ENCODE measurements at places on chromosomes 1 and 21.

GRCh38 chr1:97904534-97904933 lies 16.3 kb downstream of the DPYD start:
- DNase-seq, result no peak

GRCh38 chr1:921011-921837 lies 2.5 kb upstream of the SAMD11 start:
- DNase-seq, result no peak

- no peak for DNase-seq
Observed at GRCh38 chr1:184031409-184032107, 6.0 kb downstream of the COLGALT2 start.

DNA sequence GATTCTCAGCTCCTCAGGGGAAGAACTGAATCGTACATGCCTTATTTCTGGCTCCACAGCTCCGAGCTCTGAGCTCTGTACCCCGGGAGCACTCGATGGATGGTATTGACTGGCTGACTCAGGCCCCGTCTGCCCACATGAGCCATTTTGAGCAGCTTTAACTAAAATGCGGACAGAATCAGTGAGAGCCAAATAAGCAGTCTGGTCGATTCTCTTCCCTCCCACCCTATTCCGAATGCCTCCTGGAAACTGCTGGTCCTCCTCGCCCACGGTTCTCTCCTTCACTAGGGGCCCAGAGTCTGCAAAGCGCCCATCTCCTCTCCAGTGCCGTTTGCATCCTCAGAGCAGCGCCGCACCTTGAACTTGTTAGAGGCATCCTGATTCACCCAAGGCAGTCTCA lies 125.9 kb upstream of the IRF2BP2 start:
- DNase-seq, result no peak

DNA sequence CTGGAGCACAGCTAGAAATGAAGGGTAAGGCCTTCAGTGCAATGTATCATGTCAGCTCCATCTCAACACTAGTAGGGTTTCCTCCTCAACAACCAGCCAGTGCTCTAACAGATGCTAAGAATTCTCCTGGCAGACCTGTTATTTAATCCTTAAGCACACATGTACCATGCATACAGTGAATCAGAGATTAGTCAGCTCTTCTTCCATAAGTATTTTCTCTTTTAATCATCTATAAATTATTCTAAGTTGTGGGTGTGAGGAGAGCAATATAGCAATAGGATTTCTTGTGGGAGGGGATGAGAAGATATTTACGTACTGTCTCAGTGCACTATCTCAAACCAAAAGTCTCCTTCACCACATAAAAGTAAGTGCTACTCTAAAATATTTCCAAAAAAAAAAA lies 95.3 kb downstream of the COP1 start:
- DNase-seq, result no peak

DNA sequence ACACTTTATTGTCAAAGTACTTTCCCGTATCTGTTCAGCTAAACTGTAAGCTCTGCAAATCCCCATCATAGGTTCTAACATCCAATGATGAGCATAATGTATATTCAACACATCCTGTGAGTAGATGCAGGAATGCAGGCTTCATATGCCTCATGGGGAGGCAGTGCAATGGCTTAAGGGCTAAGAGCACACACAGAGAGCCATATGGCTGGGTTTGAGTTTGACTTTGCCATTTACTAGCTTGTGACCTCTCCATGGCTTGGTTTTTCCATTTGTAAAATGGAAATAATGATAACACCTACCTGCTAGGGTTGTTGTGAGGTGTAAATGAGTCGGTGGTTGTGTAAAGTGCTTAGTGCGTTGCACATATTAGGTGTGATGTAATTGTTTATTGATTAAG lies 13.4 kb downstream of the RCSD1 start:
- no peak for DNase-seq

GRCh38 chr1:2201062-2201461 lies 6.5 kb upstream of the FAAP20 start:
- DNase-seq, result no peak

DNA sequence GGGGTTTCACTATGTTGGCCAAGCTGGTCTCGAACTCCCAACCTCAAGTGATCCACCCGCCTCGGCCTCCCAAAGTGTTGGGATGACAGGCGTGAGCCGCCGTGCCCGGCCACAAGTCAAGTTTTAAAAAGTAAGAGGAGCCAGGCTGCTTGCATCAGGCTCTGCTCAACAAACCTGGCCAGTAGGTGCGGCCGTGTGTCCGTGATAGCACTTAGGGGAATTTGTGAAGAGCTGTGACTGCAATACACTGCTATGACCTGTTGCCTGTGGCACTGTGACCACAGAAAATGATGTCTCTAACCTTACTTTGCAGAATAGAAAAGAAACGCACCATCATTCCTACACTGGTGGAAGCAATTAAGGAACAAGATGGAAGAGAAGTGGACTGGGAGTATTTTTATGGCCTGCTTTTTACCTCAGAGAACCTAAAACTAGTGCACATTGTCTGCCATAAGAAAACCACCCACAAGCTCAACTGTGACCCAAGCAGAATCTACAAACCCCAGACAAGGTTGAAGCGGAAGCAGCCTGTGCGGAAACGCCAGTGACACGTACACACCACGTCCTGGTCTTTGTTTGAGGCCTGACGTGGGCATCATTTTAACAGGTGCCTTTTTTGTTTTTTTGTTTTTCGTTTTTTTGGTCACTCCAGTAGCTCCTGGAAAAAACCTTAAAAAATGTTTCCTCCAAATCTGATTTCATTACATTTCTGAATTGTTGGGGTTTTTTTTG lies 16.7 kb downstream of the C1orf174 start:
- DNase-seq, result no peak

DNA sequence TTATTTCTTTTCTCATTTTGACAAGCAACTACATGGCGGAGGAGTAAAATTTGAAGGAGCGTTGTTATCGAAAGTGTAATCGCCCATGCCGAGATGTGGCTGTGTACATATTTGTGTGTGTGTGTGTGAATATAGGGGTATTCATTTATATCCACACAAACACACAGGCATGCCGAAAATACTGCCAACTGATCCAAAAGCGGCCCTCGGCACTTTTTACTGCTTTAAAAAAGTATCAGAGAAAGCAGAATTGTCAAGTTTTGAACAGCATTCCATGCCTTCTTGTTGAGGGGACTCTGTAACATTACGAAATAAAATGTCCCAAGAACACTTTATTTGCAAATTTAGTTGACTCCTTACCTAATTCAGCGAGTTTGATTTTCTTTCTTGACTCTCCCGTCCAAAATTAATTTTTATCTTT lies 1.1 kb downstream of the PBX1 start:
- DNase-seq, result no peak

GRCh38 chr1:12087797-12088314 lies 24.8 kb downstream of the TNFRSF8 start:
- peak; percentile 10 for DNase-seq

- DNase-seq, result no peak
Observed at GRCh38 chr1:104028416-104029035, 278.8 kb downstream of the AMY1C start.

DNA sequence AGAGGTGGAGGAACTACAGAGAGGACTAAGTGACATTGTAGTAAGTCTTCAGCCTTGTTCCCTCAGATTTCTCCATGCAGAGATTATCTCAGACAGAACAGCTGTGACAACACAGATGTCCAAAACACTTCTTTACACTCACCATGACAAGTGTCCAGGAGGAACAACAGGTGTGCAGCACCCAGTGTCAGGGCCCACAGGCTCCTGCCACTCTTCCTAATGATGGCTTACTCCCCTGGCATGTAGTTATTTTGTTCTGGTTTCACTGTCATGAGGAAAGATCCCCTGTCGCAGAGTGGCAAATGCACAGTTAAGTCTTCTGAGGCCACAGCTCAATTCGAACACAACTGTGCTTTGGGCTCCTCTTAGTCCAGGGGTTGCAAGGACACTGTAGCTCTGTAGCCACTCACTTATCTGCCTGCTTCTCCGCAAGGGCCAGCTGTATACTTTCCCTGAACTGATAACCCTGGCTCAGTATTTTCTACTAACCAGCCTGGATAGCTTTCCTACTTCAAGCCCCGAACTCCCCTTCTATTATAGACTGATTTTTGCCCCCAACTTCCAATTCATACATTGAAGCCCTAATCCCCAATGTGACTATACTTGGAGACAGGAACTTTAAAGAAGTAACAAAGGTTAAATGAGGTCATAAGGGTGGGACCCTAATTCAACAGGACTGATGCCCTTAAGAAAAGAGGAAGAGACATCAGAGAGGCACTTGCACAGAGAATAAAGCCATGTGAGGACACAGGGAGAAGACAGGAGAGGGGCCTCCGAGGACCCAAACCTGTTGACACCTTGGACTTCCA lies 11.1 kb downstream of the PDZK1 start:
- DNase-seq, result no peak

GRCh38 chr1:193629875-193630274 lies 443.5 kb upstream of the B3GALT2 start:
- no peak for DNase-seq

DNA sequence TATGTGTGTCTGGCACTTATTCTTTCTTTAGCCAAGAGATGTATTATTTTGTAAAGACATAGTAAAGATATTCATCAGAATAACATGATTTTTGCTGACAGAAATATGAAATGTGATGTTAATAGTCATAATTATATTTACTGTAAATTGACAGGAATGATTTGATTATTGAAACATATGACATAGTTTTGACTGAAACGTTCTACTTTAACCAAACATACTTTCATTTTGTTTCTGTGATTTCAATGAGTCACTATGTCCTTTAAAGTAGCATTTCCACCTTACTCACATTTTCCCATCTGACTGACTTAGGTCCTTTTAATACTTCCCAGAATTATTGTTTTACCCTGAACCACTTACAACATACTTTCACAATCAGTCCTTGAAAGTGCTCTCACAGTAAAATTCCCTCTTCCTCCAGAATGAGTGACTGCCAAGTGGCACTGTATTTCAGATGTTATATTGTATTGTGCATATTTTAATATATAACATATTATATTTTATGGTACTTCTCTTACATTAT lies 437.9 kb downstream of the NCAM2 start:
- no peak for DNase-seq

- no peak for DNase-seq
Observed at GRCh38 chr1:197986817-197987216, 69.6 kb downstream of the LHX9 start.

GRCh38 chr1:151967091-151967490 lies 26.6 kb downstream of the S100A10 start:
- DNase-seq, result no peak

GRCh38 chr1:176820391-176821031 lies 344.0 kb downstream of the ASTN1 start:
- no peak for DNase-seq

DNA sequence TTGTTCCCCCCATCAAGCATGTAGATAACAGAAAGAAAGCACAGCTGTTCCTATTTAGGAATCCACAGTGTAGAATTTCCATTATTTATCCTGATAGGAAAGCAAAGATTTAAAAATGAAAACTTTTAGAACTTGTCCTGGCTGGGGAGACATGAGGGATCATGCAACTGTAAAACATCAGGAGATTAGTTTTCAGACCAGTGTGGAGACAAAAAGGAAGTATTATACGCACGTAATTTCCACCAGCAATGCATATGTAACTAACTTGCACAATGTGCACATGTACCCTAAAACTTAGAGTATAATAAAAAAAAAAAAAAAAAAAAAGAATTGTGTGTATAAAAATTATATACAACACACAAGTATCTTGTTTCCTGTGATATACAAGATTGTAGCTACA lies 172.4 kb downstream of the NEGR1 start:
- no peak for DNase-seq

DNA sequence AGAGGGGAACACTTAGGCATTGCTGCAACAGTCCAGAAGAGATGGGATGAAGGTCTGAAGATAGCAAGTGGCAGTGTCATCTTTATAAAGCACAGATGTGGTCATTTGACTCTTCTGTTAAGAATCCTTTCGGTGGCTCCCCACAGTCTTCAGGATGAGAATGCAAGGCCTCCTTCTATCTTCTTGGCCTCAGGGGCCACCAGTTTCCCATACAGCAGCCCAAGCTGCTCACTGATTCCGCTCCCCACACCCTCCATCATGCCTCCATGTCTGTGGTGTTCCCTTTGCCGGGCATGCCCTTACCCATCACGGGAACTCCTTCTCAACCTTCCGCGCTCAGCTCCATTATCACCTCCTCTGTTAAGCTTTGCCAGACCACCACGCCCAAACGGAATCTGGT lies 16.1 kb upstream of the MFSD2A start:
- no peak for DNase-seq

DNA sequence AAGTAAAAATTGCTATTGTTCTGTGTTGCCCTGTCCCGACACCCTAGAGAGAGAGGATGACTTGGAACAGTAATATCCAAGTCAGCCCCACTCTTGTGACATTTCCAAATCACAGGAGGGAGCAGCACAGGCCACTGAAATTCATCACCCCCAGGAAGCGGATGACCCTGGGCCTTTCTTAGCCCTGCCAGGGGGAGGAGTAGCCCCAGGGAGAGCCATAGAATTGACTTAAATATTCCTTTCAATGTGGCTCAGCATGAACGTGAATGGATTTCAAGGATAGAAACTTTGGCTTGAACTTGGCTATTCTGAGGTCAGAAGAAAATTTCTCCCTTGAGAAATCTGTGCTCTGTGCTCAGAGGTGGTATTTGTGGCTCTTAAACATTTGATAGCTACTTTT lies 80.6 kb downstream of the CENPF start:
- DNase-seq, result no peak

- DNase-seq, result no peak
Observed at GRCh38 chr1:154406572-154406879, 1.4 kb downstream of the IL6R start.

GRCh38 chr1:200869376-200869752 lies 3.4 kb upstream of the GPR25 start:
- DNase-seq, result no peak

- DNase-seq, result no peak
Observed at GRCh38 chr1:23425193-23425494, 596 bp upstream of the TCEA3 start.

- DNase-seq, result no peak
Observed at GRCh38 chr1:65157546-65157941, 9.5 kb downstream of the AK4 start.

- no peak for DNase-seq
Observed at GRCh38 chr1:6249739-6250689, 6.0 kb downstream of the HES3 start.

DNA sequence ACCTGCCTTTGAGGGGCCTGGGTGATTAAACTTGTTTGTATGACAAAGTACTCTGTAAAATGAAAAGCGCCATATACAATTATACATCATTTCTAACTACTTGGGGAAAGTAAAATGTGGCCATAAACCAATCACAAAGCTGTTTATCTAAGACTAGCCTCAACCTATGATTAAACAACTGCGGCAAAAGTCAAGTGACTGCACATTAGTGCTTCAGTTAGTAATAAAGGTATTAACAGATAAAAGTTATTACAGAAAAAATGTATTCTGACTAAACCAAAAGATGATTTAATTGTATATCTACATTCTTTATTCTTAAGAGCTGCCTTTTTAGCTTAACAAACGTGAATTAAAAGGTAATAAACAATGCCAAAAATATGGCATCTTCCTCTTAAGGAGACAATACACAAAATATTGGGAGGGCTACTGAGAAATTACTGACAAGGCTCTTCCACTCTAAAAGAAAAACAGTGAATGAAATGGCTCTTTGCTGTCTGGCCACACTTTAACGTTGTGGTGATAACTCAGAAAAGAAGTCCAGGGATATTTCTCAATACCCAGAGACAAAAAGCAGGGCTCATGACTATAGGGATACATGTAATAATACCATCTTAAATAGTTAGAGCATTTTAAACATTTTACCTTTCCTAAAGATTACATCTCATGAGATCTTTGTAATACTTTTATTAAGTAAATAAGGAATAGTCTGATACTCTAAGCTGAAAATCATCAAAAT lies 8.6 kb downstream of the ARHGAP29 start:
- DNase-seq, result no peak
